ENCODE measurements at places on chromosomes 2 and 18.

GRCh38 chr2:242022550-242023290 is 153.2 kb downstream of the RTP5 start:
- DNase-seq = no peak

DNA sequence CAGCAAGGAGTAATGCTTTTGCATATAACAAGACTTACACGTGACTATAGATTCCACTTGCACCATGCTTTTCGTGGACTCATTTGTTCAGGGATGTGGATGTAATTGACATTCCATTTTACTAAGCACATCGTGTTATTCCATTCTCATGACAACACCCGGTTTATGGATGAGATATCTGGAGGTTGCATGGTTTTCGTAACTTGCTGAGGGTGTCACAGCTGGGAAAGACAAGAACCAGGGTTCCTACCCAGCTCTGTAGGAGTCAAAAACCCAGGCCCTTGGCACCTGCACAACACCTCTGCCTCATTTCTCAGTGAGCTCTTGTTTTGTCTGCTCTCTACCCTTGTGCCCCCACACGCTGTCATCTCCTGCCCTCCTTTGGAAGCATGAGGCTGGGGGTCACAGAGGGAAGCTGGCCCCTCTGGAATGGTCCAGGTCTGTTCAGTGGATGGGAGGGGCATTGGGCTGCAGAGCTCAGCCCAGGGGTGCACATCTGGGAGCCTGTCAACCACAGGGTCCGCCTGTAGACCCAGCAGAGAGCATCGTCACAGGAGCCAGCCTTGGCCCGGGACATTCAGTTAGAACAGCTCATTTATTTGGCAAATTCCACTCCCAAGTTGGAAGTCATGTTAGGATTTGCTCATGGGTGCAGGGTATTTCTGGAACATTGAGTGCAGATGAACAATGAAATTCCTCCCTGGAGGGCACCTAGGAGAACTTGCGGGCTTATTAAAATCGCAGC is 120.1 kb upstream of the TWIST2 start:
- no peak for DNase-seq

GRCh38 chr18:75206452-75207309 is 2.3 kb downstream of the PTGR3 start:
- DNase-seq = no peak

DNA sequence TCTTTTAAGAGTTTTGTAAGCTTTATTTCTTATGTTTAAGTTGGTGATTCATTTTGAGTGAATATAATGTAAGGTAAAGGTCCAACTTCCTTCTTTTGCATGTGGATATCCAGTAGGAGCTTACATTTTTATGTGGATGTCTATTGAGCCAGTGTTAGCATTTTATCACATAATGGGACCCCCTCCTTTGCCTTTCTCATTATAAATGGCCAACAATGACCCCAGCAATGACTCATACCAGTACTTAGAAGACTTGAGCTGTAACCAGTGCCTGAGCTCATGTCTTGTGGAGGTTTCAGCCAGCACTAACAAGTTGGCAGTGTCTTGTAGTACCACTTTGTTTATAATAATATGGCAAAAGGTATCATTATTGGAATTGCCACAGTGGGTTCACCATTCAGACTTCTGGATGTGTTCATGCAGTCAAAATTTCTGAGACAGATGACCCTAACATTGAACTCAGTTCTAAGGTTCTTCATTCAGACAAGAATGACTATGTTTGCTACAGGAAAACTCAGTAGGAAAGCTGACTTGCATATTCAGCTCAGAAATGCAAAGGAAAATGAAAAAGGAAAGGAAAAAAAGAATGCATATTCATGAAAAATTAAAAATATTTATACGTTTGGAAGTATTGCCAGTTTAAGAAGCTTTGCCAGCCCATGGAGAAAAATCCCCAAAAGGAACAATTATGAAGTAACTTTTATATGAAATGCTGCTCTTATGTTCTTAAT is 41.0 kb downstream of the CDKL4 start:
- DNase-seq = no peak

DNA sequence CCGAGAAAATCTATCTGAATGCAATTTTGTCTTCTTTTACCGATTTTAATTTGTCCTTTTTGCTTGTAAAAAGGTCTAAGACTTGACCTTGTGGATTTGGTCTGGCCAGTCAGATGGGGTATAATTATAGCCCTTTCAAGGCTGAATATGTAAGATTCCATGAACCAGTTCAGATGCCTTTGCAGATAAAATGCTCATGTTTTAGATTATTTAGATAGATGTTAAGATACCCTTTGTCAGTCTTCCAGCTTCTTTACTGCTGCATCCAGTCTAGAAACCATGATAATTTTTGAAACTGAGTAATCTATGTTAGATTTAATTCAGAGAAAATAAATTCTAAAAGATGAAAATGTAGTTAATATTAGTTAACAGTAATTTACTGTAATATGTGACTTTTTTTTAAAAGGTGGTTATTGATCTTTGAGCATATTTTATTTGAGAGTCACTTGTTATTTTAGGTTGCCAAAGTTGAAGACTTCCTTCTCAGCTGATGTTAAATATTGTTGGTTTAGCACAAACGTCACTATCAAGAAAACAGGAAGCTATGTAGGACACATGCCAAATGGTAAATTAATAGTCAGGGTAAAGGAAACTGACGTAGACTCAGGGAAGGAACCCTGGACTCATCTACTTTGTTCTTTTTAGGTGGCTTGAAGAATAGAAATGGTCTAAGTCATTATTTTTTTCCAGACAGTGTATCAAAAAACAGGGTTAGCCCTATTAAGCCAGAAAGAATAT is 29.8 kb downstream of the BABAM2 start:
- no peak for DNase-seq

GRCh38 chr18:46755315-46756024 is 1.4 kb downstream of the ST8SIA5 start:
- DNase-seq = no peak

GRCh38 chr18:35062408-35062807 is 21.2 kb downstream of the MAPRE2 start:
- no peak for DNase-seq

GRCh38 chr2:118351796-118352195 is 263.5 kb downstream of the INSIG2 start:
- no peak for DNase-seq

DNA sequence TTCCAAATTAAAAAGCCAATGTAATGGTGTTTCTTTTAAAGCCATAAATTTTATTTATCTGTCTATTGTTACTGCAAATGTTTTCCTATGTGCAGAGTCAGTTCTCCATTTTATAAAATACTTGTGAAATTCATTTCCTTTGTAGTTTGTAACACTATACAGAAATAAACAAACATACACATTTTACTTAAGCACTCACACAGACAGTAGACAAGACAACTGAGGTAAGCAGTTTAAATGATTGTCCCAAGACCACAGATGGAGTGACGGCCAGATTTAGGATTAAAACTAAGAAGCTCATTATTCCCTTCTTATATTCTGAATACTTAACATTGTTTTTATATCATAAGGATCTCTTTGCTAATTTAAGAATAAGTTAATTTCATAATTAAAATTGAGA is 100.9 kb downstream of the BAZ2B start:
- no peak for DNase-seq

DNA sequence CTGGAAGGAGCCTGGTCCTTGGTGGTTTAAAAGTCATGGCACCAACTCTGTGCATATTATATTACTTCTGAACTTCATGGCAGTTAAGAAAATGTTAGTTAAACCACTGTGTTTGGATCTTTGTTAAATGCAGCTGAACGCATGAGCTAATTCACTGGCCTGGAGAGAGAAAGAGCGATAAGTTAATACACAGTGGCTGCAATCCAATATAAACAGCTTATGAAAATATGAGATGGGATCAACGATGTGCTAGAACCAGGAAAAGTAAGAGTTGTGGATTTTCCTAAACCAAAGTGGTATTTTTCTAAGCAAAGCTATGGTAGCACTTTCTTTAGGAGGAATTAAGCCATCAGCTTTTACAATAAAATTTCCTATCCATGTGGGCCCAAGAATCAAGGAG is 326.7 kb downstream of the MTX2 start:
- no peak for DNase-seq

GRCh38 chr18:12027046-12027445 is 45.7 kb downstream of the IMPA2 start:
- no peak for DNase-seq

- no peak for DNase-seq
These were observed at the start of gene COL6A3 for GRCh38 chr2:237413777-237414661. TSS of gene COL6A3 (minus strand) at chr2:237414164. CDS start at chr2:237396817, 17,347 bp downstream.

GRCh38 chr2:28048341-28048740 is 157.8 kb downstream of the BABAM2 start:
- DNase-seq = no peak

- no peak for DNase-seq
These were observed 61.4 kb downstream of the CCDC148 start for GRCh38 chr2:158395166-158395565.

- DNase-seq = no peak
These were observed 4.3 kb downstream of the RAX start for GRCh38 chr18:59268721-59269562.
